ENCODE measurements at places on chromosomes 12 and 14. TPM values are rescaled to one million over a fixed set of nuclear protein-coding genes. Genes with fewer than 3 reads are reported as not detected.

Gene NFKBIA
- 1,097 TPM for total RNA-seq

Gene TAS2R20
- total RNA-seq = 0.33 TPM

Gene SLCO1B1
- total RNA-seq = not detected

Gene KRT75
- total RNA-seq = not detected

Gene DAAM1
- 5.1 TPM for total RNA-seq

Gene ZFYVE26
- 20.4 TPM for total RNA-seq

Gene PIK3C2G
- not detected for total RNA-seq

Gene RNASE7
- total RNA-seq = not detected

Gene P3H3
- total RNA-seq = 4.9 TPM

Gene RPL41
- total RNA-seq = 5,914 TPM

Gene KRT82
- total RNA-seq = not detected

Gene VWF
- not detected for total RNA-seq

Gene BCL11B
- total RNA-seq = 273 TPM
